ENCODE measurements at places on chromosomes 1 and 21.

DNA sequence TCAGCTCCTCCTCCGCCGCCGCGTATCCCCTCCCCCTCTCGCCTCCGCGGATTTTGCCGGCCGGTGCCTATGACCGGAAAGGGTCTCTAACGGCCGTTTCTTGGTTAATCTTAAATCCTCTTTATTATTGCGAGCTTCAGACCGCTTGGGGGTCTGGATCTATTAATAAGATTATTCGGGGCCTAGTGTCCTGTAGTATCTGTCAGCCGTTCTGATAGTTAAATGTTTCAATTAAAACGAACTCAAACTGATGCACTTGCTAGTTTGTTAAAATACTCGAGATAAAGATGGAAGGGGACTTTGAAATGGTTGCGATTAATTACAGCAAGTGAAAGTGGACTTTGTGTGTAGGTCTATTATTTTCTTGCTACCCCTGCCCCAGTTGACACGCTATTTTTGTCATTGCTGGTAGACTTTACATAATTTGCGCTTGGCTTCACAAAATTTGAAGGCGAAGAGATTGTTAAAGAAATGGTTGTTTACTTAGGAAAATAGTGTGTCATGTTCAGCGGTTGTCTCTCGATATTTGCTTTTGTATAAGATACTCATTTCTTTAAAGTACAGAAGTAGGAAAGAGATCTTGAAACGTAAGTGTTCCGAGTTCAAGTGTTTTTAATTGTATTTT is 779 bp downstream of the SON start:
- no peak for DNase-seq

DNA sequence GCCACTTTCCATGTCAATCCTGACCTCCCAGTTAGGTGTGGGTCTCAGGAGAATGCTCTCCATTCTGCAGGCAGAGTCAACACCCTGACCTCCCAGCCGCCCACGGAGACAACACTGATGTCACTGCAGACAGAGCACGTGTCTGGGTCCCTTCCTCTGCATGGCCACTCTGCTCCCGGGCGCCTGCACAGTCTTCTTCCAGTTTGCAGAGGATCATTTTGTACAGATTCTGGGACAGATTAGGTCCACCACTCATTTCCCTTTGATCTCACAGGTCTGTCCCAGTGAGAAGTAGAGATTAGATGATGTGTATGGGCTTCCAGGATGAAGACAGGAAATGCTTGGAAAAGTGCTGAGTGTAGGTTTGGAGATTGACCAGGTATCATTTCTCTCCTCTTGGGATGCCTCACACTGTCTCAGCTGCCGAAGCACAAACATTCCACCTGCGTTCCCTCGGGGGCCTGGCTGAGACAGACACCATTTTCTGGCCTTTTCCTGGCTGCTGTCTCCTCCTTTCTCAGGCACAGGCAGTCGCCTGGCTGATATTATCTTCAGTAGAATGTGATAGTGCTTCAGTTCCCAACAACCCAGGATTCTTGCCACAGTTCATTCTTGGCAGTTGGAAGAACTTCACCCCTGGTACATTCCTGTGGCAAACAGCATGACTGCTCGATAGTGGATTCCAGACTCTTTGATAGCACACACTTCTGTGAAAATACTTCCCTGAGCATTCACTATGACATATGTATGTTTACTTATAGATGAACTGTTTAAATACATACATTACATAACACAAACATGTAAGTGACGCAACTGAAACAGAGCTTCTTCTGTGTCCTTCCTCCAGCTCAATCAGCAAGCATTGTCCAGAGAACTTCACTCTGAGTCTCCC is 7.9 kb downstream of the MYBPHL start:
- DNase-seq: no peak

DNA sequence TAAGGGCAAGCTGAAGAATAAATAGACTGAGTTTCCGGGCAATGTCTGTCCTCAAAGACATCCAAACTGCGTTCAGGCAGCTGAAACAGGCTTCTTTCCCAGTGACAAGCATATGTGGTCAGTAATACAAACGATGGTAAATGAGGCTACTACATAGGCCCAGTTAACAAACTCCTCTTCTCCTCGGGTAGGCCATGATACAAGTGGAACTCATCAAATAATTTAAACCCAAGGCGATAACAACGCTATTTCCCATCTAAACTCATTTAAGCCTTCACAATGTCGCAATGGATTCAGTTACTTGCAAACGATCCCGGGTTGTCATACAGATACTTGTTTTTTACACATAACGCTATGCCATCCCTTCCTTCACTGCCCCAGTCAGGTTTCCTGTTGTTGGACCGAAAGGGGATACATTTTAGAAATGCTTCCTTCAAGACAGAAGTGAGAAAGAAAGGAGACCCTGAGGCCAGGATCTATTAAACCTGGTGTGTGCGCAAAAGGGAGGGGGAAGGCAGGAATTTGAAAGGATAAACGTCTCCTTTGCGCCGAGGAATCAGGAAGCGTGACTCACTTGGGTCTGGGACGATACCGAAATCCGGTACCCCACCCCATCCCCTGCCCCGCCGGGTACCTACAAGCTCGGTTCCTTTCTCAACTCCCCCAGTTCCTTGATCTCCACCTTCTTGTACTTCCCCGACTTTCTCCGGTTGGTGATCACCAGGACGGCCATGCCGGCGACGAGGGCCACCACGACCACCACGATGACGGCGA is 1.3 kb downstream of the TACSTD2 start:
- DNase-seq: no peak

GRCh38 chr1:205229916-205230700 is 2.4 kb downstream of the TMCC2 start:
- DNase-seq: no peak

- no peak for DNase-seq
These were observed 40.4 kb upstream of the RWDD3 start for GRCh38 chr1:95193591-95193990.

DNA sequence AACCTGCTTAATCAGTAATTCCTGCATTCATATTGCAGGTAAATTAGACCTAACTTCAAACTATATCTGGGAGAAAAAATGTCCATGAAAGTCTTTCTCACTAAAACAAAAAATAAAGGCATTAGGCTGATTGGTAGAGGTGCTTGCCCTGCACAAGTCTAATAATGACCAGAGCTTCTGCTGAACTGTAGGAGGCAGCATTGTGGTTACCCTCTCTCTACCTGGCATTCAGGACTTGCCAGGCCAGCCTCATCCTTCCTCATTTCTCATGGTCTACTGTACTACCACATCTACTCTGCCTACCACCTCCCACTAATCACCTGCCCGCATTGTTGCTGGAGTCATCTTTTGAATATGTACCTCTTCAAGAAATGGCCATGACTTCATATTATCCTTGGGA is 60.8 kb upstream of the KRTAP11-1 start:
- DNase-seq: no peak

Measured in NCI-H1694 treated with DMSO at 0.1 percent for 48 hours (cell line).